ENCODE measurements at places on chromosomes 5 and 9.

DNA sequence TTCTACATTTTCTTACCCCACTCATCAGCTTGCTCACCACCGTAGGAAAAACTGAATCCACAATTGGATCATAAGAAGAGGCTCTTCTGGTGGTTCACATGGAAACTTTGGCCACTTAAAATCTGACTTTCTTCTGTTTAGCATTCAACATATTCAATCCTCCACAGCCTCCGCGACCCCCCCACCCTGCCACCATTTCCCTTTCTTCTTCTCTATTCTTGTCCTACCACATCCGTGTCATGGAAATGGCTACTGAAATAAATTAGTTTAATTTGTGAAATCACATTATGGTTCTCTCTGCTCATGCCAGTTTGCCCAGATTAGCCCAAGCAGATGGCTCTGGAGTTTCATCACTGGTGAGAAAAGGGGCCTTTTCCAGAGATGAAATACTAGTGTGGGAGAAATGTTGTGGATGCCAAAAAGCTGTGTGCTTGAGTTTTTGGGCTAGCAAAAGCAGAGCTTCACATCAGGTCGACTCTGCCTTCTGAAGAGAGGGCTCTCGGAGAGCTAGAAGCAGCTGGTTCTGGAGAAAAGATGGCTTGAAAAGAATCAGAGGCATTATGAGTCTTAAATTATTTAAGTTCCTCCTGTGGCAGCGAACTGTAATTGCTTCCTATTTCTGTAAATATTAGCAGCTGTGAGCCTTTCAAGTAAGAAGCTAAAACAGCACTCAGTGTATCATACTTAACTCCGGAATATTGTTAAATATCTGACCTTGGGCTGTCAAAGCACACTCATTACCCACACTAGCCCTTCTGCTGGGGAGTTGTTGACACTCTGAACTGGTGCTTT is 107.1 kb downstream of the MAT2B start:
- no peak for DNase-seq

DNA sequence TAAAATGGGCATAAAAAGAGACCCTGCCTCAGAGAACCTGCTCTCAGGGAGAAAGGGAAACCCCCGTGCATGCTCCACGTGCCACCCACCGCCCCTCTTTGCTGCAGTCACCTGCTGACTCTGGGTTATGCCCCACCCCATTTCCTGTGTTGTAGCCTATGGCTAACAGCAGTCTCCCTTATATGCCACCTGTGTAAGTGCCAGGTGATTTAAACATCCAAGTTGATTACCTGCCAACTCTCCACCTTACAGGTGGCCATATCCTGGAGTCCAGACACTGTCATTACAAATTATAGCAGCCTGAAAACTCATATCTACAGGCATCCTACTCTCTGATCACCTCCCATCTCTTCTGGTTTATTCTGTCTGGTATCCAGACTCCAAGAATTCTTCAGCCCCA is 242.6 kb downstream of the HSPA4 start:
- DNase-seq = no peak

GRCh38 chr5:170277867-170278281 is 19.7 kb downstream of the LCP2 start:
- DNase-seq = no peak

- DNase-seq = no peak
These were observed 527.2 kb downstream of the KCTD16 start for GRCh38 chr5:144697847-144698262.

DNA sequence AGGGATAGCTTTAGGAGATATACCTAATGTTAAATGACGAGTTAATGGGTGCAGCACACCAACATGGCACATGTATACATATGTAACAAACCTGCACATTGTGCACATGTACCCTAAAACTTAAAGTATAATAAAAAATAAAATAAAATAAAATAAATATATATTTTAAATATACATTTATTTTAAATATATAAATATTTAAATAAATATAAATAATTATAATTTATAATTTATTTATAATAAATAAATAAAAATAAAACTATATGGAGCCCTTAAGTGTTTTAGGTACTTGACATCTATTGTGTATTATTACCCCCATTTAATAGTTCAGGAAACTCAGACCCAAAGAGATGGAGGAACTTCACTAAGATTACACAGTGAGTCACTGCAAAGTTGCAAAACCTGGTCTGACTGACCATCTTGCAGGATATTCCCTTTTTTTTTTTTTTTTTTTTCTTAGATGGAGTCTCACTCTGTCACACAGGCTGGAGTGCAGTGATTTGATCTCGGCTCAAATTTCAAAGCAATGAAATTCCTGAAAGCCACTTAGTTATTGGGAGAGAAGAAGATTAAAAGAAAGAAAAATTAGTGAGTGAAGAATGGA is 5.8 kb upstream of the C5orf52 start:
- no peak for DNase-seq

GRCh38 chr5:91787718-91788117 is 404.6 kb upstream of the ARRDC3 start:
- no peak for DNase-seq

- no peak for DNase-seq
These were observed 266.8 kb downstream of the ARHGEF28 start for GRCh38 chr5:73892806-73893205.

GRCh38 chr9:6905850-6906375 is 148.1 kb downstream of the KDM4C start:
- DNase-seq = peak; percentile 58

DNA sequence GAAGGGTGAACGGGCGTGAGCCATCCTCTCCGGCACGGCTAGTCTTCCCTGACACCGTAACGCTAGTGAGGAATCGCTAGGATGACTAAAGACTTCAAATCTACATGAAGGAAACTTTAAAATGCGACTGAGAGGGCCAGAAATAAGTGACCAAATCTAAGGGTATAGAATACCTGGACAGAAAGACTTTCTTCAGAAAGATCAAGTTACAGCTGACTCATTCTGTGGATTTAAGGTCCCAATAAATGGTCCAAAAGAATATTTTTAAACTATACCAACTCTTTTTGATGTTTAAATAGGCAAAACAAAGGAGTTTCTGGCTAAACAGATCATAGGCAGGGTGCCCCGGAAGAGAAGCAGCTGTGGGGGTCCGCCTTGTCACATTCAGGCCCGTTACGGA is 38.9 kb upstream of the CEP72 start:
- DNase-seq = no peak

- DNase-seq = no peak
These were observed 33.3 kb downstream of the NKX2-5 start for GRCh38 chr5:173201636-173202265.

DNA sequence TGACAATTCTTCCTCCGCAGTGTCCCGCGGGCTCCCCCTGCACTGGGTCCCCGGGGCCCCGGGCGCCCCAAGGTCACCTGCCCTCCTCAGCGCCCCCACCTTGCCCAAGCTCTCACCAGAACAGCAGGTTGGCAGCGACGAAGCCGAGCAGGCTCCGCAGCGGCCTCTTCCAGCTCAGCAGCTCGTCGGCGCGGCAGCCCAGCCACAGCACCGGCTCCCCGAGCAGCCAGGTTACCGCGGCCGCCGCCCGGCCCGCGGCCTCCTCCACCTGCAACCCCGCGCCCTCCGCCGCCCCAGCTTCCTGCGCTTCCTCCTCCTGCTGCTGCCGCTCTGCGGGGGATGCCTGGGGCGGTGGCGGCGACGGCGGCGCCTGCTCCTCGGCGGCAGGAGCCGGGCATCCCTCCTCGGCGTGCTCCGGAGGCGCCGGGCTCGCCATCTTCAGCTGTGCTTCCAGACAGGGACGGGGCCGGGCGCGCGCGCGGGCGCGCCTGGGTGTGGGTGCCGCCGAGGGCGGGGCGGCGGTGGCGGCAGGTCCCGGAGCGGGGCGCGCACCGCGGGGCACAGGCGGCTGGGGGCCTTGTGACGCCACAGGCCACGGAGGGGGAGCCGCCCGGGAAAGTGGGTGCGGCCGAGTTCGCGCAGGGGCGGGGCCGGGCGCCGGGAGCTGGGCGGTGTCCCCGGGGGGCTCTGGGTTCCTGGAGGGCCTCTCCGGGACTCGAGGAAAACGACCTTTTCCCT is at the start of gene RETREG1:
TSS of gene RETREG1 (minus strand) at position 462 of the 738 bp plus-strand sequence. CDS start at position 436, 26 bp downstream.
- peak; percentile 54 for DNase-seq

DNA sequence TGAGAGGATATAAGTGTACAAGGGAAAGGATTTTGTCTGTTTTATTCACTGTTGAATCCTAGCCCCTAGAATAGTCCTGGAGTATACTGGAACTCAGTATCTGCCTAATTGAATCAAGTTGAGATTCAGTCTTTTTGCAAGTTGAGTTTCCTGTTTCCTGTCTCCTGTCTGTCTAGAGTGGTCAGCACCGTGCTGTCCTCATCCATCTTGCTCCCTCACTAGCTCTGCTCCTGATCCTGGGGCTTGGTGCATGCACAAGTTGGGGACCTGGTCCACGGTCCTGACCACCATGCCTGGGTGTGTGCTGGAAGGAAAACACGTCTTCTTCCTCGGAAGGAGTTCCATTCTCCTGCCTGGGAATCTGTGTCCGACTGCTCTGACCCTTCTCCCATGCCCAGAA is 3.2 kb downstream of the IL5 start:
- DNase-seq = no peak
